Stimulated activated CD4-positive, alpha-beta T cell treated with anti-CD3 and anti-CD28 coated beads, TNF-alpha, amount 100 ng/mL, for 24 hours (primary cell): ENCODE measurements at places on chromosomes 6 and 20.

DNA sequence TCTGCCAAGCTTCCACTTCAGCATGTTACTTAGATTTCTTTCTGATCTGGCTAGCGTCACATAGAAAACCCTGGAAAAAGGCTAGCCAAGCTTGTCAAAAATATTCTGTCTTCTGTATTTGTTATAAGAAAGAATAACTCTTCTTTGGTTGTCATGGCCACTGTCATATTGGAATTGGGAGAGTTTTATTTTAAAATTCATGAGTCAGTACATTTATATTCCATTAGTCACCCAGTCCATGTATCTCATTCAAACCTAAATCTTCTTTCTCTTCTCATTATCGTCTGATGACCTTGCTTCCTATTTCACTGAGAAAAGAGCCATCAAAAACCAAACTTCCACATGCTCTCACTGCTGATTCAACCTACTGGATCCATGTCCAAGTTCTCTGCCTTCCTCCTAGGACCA is 65.7 kb downstream of the EPM2A start:
- DNase-seq = no peak

GRCh38 chr20:47551841-47552240 is 50.2 kb downstream of the NCOA3 start:
- DNase-seq = no peak

DNA sequence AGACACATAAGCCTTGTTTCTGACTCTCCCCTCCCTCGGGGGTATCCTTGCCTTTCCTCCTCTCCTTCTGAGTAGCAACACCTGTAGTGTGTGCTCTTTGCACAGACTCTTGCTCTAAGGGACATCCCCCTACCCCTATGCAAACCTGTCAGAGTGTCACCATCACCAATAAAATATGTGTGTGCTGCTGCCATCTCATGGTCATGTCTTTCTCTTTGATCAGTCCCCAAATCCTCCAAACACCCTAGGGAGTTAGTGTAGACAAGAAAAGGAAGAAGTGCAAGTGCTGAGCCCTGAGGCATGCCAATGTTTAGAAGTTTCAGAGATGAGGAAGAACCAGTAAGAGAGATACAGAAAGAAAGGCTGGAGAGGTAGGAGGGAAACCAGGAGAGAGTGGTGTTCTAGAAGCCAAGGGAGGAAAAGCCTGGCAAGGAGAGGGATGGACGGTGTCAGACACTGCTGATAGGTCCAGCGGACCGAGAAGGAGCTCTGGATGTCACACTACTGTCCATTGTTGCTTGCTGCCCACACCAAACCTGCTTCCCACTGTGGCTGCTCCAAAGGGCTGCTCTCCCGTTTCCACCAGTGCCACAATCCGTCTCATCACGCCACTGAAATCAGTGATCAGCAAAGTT is 16.4 kb downstream of the TRMT6 start:
- DNase-seq = no peak

GRCh38 chr6:121828146-121828886 is 392.9 kb downstream of the GJA1 start:
- no peak for DNase-seq

DNA sequence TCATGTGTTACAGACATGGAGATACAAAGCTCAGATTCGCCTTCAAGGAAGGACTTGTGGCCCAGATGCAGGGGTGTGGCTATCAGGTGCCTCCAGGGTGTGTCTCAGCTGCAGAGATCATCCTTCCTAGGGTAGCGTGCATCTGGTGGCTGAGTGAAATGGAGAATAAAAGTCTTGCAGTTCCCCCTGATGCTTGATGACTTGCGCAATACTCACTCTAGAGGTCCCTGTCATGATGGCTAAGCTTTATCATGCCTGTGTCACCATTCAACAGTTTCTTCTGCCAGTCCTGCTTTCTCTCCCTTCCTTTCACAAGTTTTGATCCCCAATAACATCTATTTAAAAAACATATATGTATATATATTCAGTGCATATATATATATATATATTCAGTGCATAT is 228.1 kb downstream of the PAX1 start:
- no peak for DNase-seq

DNA sequence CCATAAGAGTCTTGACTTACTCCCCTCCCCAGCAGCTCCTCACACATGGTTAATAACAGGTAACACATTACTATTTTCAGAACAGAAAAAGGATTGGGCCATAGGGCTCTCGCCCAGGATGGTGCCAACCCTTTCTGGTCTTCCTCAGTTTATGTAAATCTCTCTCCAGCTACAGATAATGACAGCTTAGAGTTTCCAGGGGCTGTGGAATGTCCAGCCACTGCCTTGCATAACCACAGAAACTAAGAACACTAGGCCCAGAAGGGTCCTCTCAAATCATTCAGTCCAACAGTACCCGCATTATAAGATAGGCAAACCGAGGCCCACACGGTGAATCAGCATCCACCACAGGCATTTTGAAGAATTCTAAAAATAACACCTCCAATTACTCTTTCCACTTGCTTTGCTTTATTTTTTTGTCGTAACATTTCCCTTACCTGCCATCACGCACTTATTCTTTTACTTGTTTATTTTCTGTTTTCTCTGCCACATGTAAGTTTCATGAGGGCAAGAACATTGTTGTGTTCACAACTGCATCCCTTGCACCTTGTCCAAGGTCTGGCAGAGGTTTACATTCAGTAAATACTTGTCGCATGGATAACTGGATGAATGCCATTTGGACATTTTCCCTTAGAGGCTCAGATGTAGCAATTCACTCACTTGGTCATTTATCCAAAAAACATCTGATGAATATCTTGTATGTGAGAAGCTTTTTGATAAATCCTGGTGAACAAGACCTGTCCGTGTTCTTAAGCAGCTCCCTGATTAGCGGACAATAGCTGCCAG is 6.4 kb upstream of the SDC4 start:
- DNase-seq = no peak

GRCh38 chr20:36112112-36112511 is 42.4 kb upstream of the EPB41L1 start:
- no peak for DNase-seq

- no peak for DNase-seq
These were observed 15.2 kb downstream of the COL19A1 start for GRCh38 chr6:69881322-69882151.

GRCh38 chr20:3998998-3999397 is 16.4 kb downstream of the RNF24 start:
- DNase-seq = no peak

DNA sequence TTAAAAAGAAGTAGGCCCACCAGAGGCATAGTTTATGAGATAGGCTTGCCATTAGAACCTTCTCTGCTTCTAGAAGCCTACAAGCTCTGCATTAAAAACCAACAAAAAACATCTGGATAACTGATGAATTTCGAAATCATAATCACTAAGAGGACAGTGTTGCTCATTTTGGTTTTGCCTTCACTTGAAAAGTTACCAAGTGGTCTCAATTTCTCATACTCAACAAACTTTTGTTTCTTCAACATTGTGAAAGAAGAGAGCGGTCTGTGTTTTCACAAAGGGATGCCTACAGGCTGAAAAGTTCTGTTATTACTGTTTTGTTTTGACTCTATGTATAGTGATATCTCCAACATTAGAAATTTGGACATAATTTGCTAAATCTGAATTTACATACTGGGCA is 98.9 kb downstream of the PDSS2 start:
- no peak for DNase-seq

DNA sequence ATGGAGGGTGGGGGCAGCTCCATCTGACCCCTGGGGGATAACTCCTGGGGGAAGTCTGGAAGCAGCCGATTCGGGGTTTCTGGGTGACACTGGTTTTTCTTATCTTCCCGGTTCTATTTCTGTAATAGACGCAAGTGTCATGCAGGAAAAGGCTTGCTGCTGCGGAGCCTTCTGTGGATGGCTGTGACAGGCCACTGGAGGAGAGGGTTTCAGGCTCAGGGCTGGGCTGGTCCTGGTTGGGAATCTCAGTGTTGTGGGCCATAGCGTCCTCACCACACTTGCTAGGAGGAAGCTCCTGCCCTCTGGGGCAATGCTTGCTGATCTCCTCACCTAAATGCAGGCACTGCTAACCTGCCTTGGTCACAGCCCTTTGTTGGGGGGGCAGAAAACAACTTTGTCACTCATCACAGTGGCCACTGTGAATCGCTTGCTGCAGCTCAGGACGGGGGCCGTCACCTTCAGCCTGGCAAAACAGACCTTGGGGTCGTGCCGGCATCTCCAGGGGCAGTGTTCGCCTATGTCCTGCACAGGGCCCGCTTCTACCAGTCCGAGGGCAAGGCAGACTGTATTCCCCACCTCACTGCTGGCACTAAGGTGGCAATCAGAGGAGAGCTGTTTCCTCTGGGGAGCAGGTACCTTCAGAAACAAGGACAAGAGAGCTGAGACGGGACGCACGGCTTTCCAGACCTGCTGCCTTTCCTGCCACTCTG is 4.4 kb upstream of the TUBB1 start:
- DNase-seq = no peak

GRCh38 chr20:32597714-32598113 is 12.6 kb upstream of the NOL4L start:
- no peak for DNase-seq

DNA sequence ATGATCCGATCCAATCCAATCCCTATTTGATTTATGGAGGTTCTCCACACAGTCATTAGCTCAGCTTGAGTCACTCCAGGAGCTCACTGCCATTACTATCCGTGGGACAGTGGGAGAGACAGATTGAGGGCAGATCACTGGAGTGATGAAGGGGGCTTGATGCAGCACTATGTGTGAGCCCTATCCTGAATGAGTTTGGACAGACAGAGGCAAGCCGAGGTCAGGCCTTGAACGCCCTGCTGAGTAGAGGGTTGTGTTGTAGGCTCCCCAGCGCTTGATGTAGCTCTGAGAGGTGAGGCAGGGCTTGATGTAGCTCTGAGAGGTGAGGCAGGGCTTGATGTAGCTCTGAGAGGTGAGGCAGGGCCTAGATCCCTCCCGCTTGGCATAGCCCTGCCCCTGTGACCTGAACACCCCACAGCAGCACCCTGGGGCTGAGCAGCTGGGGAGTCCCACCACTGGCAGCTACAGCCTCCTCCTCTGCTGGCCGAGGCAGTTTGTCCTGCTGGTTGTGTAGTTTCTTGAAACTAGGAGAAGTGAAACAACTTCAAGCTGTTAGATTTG is 58.7 kb downstream of the ZFAND3 start:
- DNase-seq = no peak

- DNase-seq = no peak
These were observed 56.4 kb upstream of the IYD start for GRCh38 chr6:150312395-150312794.

DNA sequence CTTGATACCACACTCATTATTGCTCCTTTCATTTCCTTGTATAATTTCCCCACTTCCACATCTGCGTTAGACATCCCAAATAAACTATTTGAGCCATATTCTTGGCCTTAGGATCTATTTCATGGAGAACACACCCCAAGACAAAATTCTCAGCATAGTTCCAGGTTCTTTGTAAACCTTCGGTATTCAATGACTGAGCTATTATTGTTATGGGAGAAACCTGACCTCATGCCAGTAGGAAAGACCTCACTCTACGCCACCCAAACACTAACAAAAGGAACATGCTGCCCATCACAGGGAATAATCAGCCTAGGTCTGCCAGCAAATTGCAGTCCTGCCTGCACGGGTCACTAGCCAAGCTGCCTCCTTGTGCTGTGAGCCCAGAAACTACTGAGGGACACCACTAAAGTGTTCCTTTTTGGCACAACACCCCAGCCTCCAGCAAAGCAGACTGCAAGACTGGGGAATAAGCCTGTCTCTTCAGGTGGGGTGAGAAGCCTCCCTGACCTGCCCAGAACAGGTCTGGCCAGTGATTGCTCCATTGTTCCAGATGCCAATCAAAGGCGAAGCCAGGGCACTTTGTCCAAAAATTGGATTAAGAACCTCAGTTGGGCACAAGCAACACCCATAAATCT is 371.8 kb downstream of the MAFB start:
- no peak for DNase-seq

GRCh38 chr6:73734832-73735453 is 38.9 kb downstream of the CD109 start:
- no peak for DNase-seq

DNA sequence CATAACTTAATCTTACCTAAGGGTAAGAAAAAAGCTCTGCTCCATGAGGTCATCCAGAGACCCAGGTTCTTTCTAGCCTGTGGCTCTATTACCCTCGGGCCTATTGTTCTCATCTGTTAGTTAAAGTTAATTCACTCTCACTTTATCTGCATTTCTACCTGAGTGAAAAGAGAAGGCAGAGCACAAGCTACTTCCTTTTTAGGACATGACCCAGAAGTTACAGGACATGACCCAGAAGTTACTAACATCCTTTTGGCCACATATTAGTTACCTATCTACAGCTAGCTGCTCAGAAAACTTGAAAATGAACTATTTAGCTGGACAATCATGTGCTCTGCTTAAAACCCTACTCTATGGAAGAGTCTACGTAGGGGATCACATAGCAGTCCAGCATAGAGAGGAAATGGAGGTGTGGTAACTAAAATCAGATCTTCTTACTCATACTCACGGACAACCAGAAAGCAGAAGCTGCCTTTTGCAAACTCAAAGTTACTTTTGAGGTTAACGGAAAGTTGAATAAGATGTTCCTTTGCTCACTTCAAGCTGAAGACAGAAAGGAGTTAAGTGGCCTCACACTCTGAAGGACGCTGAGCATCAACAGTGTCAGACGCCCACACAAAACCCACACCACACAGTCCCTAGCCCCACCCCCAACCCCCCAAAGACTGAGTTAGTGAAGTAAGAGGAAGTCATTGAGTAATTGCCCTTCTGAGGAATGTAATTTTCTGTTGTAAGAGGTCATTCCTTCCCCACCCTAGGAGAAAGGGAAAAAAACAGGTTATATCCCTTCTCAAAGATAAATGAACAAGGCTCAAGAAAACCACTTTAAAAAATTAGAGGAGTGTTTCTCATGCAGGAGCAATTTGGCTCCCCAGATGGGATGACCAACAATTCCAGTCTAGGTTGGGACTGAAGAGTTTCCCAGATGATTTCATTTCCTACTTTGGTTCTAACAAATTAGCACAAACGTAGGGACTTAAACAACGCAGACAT is 45.9 kb upstream of the TAB2 start:
- DNase-seq = peak; percentile 76

- DNase-seq = no peak
These were observed 157.7 kb downstream of the VEGFA start for GRCh38 chr6:43927532-43928210.

- no peak for DNase-seq
These were observed 7.8 kb upstream of the GFOD1 start for GRCh38 chr6:13495112-13495776.

- no peak for DNase-seq
These were observed 2.2 kb downstream of the TAF4 start for GRCh38 chr20:62063315-62063980.

- DNase-seq = no peak
These were observed 21.9 kb upstream of the GSTA3 start for GRCh38 chr6:52931351-52931750.
